ENCODE measurements at places on chromosomes 1 and 21. TPM values are rescaled to one million over a fixed set of nuclear protein-coding genes. Genes with fewer than 3 reads are reported as not detected.

LHX8 gene
- not detected for total RNA-seq

CSF3R gene
- total RNA-seq = not detected

RGS1 gene
- 27.1 TPM for total RNA-seq

HTR6 gene
- total RNA-seq = not detected

DEGS1 gene
- total RNA-seq = 65.9 TPM

LEMD1 gene
- 1.8 TPM for total RNA-seq

PRKCZ gene
- 12.8 TPM for total RNA-seq

IL20 gene
- total RNA-seq = not detected

NPHS2 gene
- total RNA-seq = not detected

NKAIN1 gene
- total RNA-seq = 0.79 TPM

OR6K3 gene
- not detected for total RNA-seq

SLC41A1 gene
- 16.7 TPM for total RNA-seq

CYYR1 gene
- total RNA-seq = not detected

ACBD3 gene
- total RNA-seq = 19.4 TPM

DAB1 gene
- not detected for total RNA-seq

PRPF38B gene
- total RNA-seq = 61.4 TPM

TFF1 gene
- total RNA-seq = not detected

PM20D1 gene
- total RNA-seq = 0.44 TPM

AKNAD1 gene
- total RNA-seq = not detected

INPP5B gene
- total RNA-seq = 37.6 TPM

MEGF6 gene
- 2.1 TPM for total RNA-seq

HPDL gene
- 16.3 TPM for total RNA-seq

EPHB2 gene
- 0.09 TPM for total RNA-seq

XPR1 gene
- total RNA-seq = 21.9 TPM

IGSF9 gene
- not detected for total RNA-seq

WDR64 gene
- total RNA-seq = 0.12 TPM

RNF223 gene
- not detected for total RNA-seq

OR10J5 gene
- total RNA-seq = not detected

ZNF683 gene
- total RNA-seq = 7.0 TPM

SPAG17 gene
- total RNA-seq = not detected

RPS8 gene
- total RNA-seq = 1,538 TPM

ENAH gene
- not detected for total RNA-seq

OR10J1 gene
- not detected for total RNA-seq

ATXN7L2 gene
- total RNA-seq = 11.1 TPM

MTFR1L gene
- 31.2 TPM for total RNA-seq

AMY1A gene
- total RNA-seq = not detected

Data from activated CD8-positive, alpha-beta memory T cell treated with anti-CD3 and anti-CD28 coated beads, Interleukin-2, amount 10 ng/mL, durations not matched to agents 7 days and 5 days (primary cell).